GM13976 (cell line): ENCODE measurements at places on chromosomes 11 and 22.

GRCh38 chr22:48241658-48242057 is 1479.2 kb downstream of the TBC1D22A start:
- no peak for DNase-seq

GRCh38 chr22:45233827-45234226 is 6.9 kb downstream of the KIAA0930 start:
- DNase-seq = no peak

DNA sequence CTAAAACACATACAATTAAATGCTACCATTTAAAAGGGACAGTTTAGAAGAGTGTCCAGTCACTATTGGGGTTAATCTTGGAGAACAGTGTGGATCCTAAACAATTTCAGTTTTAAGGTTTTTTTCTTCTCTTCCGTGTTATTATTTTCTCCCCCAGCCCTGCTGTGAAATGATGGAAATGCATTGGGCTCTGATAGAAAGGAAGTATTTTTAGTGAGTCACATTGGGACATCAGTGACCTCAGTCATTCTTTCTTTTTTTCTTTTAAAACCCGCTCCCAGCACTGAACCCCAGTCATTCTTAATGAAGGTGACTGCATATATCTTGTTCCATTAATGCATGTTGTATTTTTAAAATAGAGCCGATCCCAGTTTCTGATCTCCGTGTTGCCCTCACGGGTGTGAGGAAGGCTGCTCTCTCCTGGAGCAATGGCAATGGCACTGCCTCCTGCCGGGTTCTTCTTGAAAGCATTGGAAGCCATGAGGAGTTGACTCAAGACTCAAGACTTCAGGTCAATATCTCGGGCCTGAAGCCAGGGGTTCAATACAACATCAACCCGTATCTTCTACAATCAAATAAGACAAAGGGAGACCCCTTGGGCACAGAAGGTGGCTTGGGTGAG is 93.2 kb upstream of the OR4B1 start:
- DNase-seq = no peak

DNA sequence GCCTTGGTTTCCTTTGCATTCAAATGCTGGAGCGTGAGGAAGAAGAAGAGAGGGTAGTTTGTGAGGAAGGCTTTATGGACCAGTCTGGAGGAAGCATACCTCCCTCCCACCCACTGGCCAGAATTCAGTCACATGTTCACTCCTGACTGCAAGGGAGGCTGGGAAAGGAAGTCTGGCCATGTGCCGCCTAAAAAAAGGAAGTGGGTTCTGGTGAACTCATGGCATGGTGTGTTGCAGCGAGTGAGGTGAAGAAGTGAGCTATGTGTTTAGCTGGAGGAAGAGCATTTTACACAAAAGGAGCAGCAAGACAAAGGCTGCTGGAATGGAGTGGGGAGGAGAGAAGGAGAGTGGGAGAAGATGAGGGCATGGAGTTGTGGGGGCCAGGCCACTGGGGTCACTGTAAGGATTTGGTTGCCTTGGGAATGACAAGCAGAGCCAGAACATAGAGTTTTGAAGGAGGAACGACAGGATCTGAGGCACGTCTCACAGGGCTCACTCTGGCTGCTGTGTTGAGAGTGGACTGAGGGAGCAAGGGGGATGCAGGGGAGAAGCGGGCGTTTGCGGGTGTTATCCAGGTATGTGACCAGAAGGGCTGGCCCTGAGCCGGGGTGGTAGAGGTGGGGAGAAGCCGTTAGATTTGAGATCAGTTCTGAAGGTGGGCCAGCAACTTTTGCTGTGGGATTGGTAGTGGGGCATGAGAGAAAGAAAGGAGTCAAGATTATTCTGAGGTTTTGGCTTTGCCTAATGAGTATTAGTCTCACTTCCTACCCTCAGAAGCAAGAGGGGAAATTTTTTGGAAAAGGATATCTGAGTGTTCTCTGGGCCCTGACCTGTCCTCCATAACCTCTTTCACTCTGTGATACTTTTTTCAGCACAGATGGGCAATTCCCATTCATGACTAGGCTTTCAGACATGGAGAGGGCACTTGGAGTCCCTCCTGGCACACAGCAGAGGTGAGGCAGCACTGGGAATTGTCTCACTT is 26.4 kb downstream of the BMAL1 start:
- DNase-seq = no peak

GRCh38 chr11:61532134-61533038 is 23.8 kb downstream of the LRRC10B start:
- DNase-seq = peak; percentile 87

GRCh38 chr11:86176165-86176884 is 68.2 kb upstream of the EED start:
- DNase-seq = peak; percentile 48

GRCh38 chr11:21933095-21933494 is 259.8 kb upstream of the ANO5 start:
- DNase-seq = no peak
